ENCODE measurements at places on chromosomes 6 and 20.
A peak's percentile ranks its signal among the peaks of the same experiment; 100 is the strongest.

- DNase-seq = no peak
Measured at GRCh38 chr6:92281571-92282076, 1137.7 kb downstream of the EPHA7 start.

DNA sequence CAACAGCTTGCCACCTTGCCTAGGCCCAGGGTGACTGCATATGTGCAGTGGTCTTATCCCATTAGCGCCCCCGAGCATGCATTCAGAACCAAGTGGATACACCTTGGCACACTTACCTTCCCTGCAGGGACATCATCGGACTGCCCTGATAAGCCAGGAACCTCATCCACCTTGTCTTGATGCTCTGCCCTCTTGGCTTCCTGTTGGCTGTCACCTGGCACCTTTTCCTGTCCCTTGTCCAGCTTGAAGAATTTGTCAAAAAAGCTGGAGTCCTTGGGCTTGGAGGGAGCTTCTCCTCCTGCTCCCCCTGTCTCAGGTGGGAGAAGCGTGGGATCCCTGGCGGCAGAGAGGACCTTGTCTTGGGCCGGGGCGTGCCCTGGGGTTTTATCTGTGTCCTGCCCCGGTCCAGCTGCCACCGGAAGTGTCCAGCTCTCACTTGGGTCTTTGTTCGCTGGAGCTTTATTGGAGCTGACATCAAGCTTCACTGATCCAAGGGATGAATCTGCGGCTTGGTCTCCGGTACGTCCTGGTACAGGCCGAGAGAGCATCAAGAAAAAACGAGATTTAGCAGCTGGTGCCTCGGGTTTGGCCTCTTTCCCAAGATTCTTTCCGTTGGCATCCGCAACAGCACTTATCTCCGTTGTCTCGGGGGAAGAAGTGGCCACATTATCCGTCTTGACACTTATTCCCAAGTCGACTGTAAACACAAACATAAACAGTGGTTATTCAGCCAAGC lies 42.0 kb downstream of the BCAS1 start:
- no peak for DNase-seq

- DNase-seq = no peak
Measured at GRCh38 chr6:148758492-148758891, 11.7 kb downstream of the UST start.

DNA sequence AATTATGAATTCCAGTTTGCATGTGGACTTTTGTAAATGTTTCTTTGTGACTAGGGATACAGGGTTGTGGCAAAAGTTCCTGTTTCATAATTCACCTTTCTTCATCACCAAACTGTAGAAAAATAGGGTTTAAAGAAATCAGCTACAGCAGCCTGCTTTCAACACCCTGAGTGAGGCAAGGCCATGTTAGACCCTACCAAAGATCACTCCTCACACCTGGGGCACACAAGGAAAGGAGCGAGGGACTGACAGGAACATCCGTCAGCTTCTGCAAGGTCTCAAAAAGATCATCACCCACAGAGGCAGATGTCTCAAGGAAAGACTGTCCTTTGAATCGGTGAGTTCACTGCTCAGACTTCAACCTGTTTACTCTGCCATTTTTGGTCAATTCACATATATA lies 10.5 kb upstream of the STX11 start:
- DNase-seq = no peak

- DNase-seq = no peak
Measured at GRCh38 chr20:50632236-50632635, 59.1 kb downstream of the RIPOR3 start.

DNA sequence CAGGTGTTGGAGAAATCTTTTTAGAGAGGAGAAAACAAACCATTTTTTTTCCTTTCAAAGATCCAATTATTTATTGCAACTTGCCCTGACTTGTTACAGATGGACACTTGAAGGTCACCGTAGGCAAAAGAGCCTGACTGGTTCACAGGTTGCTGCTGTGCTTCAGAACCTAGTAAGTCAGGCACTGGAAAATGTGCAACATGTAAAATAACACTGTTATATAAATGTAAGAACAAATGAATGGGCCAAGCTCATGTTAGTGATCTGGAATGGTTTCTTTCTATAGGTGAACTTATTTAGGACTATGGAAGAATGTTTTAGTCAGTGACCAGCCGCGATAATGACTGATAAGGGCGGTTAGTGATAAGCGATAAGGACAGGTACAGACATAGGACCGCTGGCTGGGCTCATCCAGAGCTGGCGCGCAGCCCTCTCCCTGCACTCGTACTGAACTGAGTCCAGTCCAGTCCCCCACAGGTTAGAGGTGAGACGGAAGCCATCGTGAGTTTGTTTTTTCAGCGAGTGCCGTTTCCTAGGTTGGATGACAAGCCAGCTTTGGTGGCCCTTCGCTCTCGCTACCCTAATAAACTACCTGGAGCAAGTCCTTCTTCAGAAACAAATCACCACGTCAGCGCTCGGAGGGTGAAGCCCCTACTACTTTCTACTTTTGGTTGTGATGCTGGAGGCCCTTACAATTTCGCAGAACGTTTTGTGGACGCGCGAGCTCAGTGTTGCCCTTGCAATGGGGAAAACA lies 94.4 kb upstream of the PRDM1 start:
- DNase-seq = peak; percentile 10

DNA sequence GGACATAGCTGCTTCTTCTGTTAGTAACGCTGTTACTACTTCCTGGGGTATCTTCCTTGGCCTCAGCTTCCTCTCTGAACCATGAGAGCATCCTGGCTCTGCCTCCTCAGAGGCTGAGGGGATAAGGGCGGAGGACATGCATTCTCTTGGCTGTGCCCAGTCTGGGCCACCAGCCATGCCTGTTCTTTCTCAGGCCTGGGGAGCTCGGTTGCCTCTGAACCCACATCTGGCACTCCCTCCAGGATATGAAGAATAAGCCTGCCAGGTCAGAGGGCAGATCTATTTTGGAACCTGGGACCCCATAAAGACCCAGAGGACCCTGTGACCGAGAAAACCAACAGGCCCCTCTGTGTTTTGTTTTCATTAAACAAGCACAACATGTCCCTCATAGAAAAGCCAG lies 6.6 kb upstream of the ANGPT4 start:
- no peak for DNase-seq

DNA sequence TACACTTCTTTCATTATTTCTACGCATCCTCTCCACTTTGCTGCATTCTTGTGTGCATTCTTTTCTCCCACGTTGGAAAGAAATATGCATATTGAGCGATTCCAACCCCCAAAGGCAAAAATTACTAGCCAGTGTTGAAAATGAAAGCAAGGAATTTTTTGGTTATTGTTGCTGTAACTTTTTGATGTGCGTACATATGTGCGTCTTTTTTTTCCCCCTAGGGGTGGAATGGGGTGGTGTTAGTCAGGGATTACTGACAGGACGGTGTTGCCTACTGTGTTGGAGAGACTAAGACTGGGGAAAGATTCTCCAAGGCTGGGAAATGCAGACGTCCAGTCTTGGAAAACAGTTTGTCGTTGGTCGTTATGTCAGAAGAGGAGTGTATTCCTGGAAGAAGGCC lies 44.2 kb upstream of the ESR1 start:
- DNase-seq = no peak

DNA sequence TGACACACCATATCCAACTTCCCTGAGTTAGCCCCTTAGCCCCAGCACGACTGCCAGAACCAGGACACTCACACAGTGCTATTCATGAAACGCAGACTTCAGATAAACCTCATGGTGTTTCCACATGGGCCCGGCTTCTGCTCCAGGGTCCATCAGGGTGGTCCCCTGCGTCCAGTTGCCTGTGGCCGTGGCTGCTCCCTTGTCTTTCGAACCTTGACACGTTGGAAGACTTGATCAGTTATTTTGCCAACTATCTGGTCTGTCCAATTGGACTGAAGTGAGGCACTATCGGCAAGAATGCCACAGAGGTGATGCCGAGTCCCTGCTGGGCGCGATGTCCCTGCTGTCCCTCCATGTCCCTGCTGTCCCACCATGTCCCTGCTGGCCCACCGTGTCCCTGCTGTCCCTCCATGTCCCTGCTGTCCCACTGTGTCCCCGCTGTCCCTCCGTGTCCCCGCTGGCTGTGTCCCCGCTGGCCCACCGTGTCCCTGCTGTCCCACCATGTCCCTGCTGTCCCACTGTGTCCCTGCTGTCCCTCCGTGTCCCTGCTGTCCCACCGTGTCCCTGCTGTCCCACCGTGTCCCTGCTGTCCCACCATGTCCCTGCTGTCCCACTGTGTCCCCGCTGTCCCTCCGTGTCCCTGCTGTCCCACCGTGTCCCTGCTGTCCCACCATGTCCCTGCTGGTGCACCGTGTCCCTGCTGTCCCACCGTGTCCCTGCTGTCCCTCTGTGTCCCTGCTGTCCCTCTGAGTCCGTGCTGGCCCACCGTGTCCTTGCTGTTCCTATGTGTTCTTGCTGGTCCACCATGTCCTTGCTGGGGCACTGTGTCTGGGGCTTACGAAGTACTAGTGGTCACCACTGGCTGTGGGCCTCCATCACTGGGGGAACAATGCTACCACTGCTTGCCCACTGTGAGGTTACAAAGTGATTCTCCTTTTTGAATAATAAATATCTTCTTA lies 251.4 kb downstream of the DLL1 start:
- DNase-seq = no peak

DNA sequence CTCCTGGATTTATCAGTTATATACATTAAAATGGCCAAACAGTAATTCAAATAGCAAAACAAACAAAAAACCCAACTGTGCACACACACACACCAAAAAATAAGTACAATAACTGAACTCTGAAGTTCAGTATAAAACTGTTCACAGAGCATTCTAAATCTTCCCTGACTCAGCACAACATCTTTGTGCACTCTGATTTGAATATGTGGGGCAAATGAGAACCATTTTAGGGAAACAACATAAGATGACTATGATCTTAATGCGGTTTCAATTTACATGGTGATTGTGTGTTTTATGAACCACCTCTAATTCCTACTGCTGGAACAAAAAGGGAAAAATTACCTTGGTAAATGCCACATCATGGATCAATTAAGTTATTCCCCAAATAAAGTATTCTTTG lies 41.7 kb downstream of the PLAGL1 start:
- DNase-seq = no peak

- no peak for DNase-seq
Measured at GRCh38 chr6:163080228-163080627, 334.3 kb upstream of the QKI start.

GRCh38 chr20:21981179-21981578 lies 275.7 kb downstream of the PAX1 start:
- DNase-seq = no peak

GRCh38 chr6:87384038-87384437 lies 23.7 kb upstream of the CFAP206 start:
- DNase-seq = no peak

DNA sequence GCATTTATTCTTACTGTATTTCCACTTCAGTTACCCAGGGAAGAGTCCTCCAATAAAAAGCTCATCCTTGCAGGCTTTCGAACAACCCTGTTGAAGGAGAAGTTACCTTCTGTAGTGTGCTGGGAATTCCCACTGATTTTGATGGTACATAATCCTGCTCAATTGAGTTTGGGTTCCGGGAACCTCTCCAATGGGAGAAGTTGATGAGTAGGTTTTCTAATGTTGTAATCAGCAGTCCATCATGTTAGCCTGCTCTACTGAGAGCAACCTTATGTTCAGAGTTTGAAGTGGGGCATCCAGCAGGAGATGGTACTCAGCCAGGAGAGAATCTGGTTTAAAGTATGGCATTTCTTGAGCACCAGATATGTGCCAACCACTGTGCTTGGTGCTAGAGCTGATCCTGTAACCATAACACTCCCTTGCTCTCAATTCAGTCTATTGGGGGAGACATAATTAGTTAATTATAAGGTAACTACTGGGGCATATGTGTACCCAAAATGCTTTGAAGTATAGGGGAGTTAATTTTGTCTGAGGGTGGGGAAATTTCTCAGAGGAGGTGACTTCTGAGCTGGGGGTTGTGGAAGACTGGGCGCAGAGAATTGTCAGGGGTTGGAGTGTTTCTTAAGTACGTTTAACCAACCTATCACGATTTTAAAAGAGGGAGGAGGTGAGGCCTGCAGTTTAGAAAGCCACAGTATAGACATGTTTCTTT lies 2.1 kb downstream of the TOP1 start:
- DNase-seq = no peak

DNA sequence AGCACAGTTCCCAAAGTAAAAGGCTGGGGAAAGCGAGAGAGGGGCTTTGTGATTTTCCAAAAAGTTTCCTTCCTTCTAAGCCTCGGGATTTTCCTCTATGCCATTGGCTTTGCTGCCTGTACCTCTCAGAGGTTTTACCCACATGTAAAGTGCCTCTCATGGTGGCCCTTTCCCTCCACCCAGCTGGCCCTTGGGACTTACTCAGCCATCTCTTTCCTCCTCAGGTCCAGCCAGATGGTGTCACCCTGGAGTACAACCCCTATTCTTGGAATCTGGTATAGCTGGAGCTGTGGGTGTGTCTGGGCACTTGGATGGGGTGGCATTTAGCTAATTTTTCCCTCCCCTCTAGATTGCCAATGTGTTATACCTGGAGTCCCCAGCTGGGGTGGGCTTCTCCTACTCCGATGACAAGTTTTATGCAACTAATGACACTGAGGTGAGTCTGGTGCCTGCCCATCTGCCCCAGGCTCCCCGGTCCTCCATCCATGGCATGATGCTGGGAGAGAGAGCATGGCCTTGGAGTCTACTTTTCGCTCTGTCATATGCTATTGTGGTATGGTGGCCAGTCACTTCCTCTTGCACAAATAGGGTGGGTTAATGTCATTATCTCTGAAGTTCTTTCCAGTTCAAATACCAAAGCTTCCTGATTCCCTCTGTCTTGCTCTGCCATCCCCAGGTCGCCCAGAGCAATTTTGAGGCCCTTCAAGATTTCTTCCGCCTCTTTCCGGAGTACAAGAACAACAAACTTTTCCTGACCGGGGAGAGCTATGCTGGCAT lies 1.1 kb downstream of the CTSA start:
- no peak for DNase-seq

DNA sequence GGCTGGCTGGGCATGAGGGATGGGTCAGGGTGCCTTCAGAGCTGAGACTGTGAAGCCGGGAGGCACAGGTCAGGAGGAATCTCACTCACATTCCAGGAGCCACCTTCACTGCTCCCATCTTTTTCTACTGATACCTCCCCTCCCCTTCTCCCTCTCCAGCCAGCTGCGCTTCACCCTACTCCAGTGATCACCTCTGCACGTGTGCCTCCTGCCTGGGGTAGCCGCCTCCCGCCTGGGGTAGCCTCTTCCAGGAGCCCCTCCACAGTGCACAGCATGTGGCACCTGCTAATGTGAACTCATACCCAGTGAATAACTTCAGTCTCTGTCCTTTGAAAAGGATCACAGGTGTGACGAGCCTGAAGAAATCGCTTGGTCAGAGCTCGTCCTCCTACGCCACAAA lies 232.6 kb downstream of the TMEM242 start:
- DNase-seq = no peak

All from stimulated activated CD8-positive, alpha-beta memory T cell treated with anti-CD3 and anti-CD28 coated beads, Interleukin-15, amount 100 ng/mL, for 1 hour (primary cell).